Choroid plexus epithelial cell (primary cell): ENCODE measurements at places on chromosomes 12 and 14.
A peak's percentile ranks its signal among the peaks of the same experiment; 100 is the strongest.

- DNase-seq: no peak
These were observed 694.8 kb upstream of the MIS18BP1 start for GRCh38 chr14:45947830-45948229.

DNA sequence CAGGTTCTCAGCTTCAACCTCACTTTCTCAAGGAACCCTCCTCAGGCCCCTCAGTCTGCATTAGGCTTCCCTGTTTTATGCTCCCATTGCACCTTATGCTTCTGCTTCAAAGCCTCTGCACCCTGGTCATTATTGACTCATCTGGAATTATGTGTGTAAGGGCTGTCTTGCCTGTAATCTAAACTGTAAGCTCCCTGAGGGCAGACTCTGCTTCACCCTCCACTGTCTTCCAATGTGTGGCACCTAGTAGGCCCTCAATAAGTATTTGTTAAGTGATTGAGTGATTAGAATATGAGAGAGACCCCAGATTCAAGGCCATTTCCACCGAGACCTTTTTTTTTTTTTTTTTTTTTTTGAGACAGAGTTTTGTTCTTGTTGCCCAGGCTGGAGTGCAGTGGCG lies 79.1 kb downstream of the VCPKMT start:
- no peak for DNase-seq

GRCh38 chr12:130460611-130461446 lies 123.1 kb downstream of the PIWIL1 start:
- DNase-seq: no peak

GRCh38 chr14:64960762-64961276 lies 11.3 kb downstream of the RAB15 start:
- no peak for DNase-seq

DNA sequence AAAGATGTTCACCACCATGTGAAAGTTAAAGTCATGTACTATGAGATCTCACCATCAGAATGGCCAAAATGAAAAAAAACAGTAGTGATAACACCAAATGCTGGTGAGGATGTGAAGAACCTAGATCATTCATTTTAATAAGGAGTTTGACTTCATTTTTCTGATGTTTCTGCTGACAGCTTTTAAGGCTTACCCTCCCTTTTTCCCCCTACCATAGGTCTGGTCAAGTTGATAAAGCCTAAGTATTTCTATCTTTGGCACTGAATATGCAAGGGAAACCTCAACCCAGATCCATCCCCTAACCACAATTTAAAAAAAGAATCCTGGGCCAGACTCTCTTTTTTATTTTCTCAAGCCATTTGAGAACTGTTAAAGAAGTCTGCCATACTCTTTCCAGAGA lies 689.6 kb upstream of the FOXG1 start:
- DNase-seq: no peak

GRCh38 chr14:50773632-50774541 lies 57.1 kb downstream of the NIN start:
- DNase-seq: peak; percentile 70

DNA sequence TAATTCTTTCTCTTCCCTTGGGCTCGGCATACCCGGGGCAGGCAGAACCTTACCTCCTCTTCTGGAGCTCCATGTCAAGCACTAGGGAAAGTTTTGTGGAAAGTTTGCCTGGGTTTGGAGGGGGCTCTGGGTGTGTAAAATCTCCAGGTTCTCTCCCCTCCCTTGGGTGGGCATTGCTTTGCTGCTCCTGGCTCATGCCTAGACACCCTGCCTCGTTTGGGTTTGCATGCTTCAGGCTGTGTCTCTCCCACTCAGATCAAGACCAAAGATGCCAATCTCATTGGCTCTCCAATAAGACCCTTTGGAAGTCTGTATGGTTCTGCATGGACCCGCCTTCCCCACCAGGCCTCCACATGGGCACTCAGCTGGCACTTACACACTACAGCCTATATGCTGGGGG lies 6.2 kb upstream of the KRT2 start:
- no peak for DNase-seq

- DNase-seq: peak; percentile 13
These were observed 216.4 kb downstream of the LRIG3 start for GRCh38 chr12:58703866-58704265.

DNA sequence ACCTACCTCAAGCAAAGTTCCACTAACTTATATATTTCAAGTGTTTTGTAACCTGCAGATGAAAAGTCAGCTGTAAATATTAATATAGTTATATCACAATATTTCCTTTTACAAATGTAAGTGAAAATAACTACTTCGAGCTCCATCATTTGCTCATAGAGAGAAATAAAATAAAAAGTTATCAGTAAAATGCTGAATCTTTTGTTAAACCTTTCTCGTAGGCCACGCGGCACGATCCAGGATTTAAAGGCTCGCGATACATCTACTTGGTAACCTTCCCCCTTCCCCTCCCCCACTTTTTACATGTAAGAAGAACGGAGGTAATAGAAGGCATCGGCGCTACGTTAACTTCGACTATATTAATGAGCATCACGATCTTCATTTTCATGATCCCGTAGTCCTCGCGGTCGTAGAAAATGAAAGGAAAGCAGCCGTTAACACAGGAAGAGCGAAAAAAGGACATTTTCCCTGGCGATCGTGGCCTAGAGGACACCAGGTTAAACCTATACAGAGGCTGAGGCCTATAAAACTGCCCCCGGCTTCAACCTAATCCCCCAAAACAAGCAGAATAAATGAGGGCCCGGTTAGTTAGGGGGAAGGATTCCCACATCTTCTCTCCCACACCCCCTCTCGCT lies 508 bp downstream of the HNRNPC start:
- peak; percentile 84 for DNase-seq

GRCh38 chr14:91264151-91265150 lies 19.9 kb upstream of the GPR68 start:
- no peak for DNase-seq

GRCh38 chr14:101193845-101194372 lies 290.4 kb upstream of the RTL1 start:
- DNase-seq: no peak

- DNase-seq: no peak
These were observed 98.5 kb upstream of the NEDD1 start for GRCh38 chr12:96808587-96808986.

DNA sequence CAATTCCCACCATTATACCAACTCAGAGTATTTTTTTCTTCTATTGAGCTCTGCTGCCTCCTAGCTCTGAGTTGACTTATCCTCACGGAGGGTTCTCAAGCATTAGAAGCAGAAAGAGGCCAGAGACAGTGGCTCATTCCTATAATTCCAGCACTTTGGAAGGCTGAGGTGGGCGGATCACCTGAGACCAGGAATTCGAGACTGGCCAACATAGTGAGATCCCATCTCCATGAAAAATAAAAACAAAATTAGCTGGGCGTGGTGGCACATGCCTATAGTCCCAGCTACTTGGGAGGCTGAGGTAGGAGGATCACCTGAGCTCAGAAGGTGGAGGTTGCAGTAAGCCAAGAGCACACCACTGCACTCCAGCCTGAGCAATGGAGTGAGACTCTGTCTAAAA lies 21.0 kb downstream of the HPD start:
- DNase-seq: peak; percentile 34

DNA sequence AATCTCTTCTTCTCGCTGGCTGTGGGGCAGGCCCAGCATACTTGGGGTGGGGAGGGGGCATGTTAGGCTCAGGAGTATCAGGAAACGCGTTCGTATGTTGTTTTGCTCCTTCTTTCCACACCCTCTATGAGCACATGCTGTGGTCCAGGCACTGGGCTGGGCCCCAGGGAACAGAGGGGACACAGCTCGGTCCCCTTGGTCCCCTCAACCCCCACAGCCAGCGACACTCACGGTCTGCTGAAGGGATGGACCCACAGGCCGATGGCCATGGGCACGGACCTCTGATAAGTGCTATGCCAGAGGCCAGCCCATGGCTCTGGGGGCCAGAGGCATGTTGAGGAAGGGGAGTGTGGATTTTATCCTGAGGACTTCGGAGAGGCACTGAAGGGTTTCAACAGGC lies 6.2 kb downstream of the IFI27 start:
- DNase-seq: no peak

- no peak for DNase-seq
These were observed 138.9 kb downstream of the GCH1 start for GRCh38 chr14:54763761-54764160.

- DNase-seq: no peak
These were observed 43.3 kb downstream of the OTOGL start for GRCh38 chr12:80142640-80143039.

DNA sequence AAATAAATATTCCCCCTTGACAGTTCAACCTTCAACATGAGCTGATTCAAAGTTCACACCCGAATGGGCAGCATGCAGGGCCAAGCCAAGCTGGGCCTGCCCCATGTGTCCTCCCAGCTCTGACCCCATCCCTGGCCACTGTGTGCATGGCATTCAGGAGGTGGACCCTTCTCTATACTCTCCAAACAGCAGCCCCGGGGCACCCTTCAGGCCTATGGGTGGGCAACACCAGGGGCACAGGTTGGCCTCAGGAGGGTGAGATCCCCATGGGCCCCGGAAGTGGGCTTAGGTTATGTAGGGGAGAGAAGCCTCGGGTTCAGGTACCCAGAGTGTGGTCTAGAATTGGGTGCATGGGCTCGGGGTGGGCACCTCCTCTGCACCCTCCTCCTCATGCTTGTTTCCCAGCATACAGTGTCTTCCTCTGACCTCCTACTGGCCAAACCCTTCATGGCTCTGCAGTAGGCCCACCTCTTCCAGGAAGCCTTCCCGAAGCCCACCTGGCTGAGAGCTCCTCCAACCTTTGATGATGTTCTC lies 31.5 kb upstream of the BCL7A start:
- DNase-seq: no peak

DNA sequence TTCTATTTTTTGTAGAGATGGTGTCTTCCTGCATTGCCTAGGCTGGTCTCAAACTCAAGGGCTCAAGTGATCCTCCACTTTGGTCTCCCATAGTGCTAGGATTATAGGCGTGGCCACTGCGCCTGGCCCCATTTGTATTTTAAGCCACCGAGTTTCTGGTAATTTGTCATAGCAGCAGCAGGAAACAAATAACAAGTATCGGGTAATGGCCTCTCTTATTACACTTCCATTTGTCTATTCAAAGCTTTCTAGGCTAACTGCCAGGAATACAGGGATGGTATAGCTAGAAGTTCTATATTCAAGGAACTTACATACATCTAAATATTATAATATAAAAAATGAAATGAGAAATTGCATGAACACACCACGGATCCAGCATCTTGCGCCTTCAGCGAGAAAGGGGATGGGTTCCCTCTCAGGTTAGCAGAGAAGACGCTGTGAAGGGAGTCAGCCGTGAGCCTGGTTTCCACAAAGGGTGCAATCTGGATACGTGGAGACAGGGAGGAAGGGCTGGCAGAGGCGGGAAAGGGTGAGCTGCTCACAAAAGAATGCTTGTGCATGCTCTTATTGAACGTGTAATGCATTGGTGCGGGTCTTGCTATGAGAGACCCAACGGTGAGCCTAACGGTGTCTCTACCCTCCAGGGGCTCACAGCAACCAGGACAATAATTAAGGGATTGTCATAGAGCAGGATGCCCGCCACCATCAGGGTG lies 9.5 kb downstream of the BDKRB1 start:
- no peak for DNase-seq

DNA sequence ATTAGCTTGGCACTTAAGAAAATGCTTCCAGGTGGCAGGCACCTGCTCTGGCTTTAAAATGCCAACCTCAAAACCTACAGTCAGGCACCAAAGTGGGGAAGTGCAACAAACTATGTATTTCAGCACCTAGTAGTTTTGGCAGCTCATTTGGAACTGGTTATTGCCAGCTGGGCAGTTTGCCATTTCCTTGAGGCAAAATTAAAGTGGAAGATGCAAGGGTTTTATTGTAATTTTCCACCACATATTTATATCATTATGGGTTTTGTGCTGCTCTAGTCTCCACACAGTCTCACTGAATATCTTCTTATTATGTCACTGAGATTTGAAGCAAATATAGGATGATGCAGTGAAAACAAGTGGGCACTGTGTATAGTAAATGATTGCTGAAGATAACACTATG lies 117.0 kb downstream of the PRKD1 start:
- DNase-seq: peak; percentile 15

- DNase-seq: no peak
These were observed 207.9 kb downstream of the BTG1 start for GRCh38 chr12:91937706-91938105.

- DNase-seq: no peak
These were observed 75.3 kb downstream of the GARIN6 start for GRCh38 chr12:99722690-99723486.

DNA sequence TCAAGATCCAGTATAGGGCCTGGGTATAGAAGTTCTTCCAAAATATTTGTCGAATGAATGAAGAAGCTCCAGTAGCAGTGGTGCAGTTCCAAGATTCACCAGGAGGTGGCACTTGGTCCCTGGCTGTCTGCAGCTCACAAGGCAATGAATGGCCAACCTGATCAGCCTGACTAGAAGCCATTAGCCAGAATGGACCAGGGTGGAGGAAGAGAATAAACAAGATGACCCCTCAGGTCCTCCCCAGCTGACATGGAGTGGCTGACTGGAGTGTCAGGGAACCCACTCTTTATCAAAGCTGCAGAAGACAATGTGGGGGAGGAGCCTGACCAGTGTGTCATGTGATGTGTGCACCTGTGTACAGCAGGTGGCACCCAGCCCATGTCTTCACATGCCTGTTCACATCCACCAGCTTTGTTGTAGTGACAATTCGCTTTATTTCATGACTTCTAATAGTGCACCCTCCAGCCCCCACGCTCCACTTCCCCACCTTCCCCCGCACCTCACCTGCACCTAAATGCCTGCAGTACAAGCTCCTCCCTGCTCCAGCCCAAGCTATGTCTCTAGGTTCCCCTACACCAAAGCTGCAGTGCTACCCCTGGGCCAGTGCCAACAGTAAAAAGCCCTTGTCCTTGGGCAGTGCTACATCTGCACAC lies 3.0 kb downstream of the LTBP2 start:
- peak; percentile 95 for DNase-seq

DNA sequence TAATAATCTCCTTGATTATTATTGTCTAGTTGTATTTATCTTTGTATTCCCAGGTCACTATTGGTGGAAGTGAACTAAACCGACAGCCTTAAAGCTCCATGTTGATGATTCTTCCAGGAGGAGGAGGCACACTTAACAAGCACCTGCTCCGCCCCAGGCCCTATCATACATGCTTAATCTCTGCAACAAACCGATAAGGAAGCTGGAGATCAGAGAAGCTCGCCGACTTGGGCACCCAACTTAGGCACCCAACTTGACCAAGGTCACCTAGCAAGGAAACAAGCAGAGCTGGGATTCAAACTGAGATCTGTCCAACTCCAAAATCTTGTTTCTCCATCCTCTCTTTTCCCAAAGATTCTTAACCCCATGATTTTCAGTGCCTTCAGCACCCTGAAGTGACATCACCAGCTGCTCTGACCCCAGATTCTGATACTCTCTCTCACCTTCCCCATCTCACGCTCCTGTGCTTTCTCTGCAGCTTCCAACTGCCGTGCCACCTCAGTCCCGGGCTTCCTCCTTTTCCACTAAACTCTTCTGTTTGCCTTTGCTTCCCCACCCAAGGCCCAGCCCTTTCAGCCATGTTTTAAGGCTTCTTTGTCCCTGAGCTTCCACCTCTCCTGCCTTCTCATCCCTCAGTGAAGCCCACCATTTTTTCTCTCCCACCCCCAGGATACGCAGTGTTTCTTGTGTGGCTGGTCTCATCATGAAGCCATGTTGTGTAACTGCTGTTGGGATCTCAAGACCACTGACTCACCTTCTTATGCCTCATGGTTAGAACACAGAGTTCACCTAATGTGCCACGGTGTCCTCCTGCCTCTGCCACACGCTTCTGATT lies 6.6 kb upstream of the KRT18 start:
- DNase-seq: peak; percentile 28

GRCh38 chr14:87152693-87153092 lies 840.3 kb downstream of the GALC start:
- no peak for DNase-seq

GRCh38 chr14:103133210-103134140 lies 10.2 kb downstream of the TNFAIP2 start:
- DNase-seq: no peak
